ENCODE measurements at places on chromosomes 2 and 18.

DNA sequence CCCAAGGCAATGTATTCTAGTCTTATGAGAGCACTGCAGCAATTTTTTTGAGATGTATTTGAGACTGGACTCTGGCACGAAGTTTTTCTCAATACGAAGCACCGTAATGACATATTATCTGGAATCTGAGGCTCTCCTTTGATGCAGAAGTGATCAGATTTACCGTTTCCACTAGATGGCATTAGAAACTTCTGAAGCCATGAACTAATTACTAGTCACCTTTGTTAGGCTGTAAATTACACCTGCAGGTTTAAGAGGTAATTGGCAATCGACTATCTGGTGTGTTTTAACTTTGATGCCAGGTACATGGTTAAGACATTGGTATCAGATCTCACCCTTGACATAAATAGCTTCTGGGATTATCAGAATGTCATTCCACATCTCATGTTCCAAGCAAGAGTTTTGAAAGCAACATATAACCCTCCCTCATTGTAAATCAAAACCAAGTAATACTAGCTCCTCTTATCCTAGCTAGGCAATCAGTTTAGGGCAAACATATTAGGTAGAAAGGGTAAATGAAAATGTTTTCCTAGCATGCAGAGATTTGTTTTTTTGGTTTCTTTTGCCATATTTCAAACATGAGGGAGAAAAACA lies 254.6 kb upstream of the SPRED2 start:
- DNase-seq = no peak

DNA sequence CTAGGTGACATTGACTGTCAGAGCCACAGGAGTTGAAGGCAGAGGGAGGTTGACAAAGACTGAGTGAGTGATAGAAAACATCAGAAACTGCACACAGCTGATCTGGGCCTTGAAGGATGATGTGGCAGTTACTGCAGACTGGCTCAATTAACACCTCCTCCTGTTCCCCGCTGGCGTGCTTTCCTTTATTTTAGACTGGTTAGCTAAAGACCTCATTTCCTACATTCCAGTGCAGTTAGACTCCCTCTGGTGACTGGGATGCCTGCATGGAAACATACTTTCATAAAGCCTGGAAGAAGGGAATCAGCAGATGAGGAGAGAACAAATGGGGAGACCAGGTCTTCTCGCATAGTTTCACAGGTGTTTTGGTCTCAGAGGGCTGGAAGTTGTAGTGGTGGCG lies 7.1 kb downstream of the TPGS2 start:
- DNase-seq = no peak

DNA sequence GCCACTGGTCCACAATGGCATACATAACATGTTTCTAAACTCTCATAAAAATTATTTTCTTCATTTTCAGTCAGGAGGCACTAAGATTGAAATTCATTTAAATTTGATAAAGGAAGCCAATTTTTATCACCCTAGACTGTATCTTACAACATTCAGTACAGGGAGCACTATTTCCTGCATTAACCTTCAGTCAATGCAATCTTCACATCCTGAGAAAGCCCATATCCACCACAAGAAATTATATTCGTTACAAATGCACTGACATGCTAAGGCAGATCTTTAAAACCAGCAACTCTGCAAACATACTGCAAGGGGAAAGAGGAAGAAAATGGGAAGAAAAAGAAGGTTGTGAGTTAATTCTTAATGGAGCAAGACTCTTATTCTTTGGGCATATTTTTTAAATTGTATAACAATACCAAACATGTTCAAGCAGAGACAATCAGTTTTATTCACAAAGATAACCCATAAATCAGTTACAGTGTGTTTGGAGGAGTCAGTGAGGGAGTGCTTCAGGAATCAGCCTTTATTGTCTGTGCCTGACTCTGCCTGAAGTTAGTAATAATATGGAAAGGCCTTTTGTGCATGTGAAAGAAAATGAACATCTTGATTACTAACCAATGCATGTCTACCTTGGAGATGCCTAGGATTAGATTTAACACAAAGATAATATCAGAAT lies 370.1 kb downstream of the FBXO15 start:
- DNase-seq = no peak

- DNase-seq = no peak
These were observed 47.1 kb downstream of the GPR39 start for GRCh38 chr2:132463719-132464118.

GRCh38 chr2:205188239-205189138 lies 493.8 kb upstream of the NRP2 start:
- no peak for DNase-seq

- DNase-seq = no peak
These were observed 227.5 kb upstream of the SOX11 start for GRCh38 chr2:5464657-5465056.

- peak; percentile 58 for DNase-seq
These were observed 649 bp downstream of the ESCO1 start for GRCh38 chr18:21599585-21600525.

GRCh38 chr2:96918754-96919550 lies 49.1 kb upstream of the SEMA4C start:
- DNase-seq = no peak

DNA sequence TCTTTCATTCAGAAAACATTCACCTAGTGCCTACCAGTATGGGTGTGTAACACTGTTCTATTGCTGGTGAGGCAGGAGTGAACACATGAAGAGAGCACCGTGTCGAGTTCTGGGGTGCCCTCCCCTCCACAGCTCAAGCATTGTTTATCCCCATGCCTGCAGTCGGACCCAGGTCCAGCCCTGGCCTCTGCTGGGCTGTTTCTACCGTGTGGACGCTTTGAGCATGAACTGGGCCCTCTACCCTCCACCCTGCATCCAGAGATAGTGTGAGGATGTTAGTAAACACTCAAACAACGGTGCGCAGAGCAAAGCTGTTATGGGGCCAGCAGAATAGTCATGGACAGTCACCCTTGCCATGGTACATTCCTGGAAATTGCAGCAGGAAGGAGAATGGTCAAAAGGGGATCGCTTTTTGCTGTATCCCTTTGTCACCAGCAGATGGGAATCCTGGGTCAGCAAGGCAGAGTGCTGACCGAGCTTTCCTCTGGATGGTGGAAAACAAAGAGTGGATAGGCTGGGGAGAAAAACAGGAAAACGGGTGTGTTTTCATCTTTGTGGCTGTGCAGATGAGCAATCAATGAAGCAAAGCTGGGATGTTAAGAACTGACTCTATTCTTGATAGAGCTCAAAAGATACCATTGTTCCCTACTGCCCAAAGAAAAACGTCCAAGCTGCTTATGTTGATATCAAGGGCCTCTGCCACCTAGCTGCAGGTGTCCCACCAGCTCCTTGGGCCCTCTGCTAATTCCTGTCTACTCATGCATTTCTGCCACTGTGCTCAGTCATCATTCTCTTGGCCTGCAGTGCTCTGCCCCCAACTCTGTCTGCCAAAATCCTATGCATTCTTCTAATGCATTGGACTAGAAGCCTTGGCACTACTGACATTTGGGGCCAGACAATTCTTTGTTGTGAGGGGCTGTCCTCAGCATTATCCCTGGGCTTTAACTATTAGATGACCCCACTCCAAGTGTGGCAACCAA lies 38.7 kb downstream of the REEP1 start:
- no peak for DNase-seq

- no peak for DNase-seq
These were observed 35.2 kb downstream of the CYRIA start for GRCh38 chr2:16630463-16630862.

GRCh38 chr2:237181844-237182243 lies 96.2 kb downstream of the COPS8 start:
- DNase-seq = no peak

DNA sequence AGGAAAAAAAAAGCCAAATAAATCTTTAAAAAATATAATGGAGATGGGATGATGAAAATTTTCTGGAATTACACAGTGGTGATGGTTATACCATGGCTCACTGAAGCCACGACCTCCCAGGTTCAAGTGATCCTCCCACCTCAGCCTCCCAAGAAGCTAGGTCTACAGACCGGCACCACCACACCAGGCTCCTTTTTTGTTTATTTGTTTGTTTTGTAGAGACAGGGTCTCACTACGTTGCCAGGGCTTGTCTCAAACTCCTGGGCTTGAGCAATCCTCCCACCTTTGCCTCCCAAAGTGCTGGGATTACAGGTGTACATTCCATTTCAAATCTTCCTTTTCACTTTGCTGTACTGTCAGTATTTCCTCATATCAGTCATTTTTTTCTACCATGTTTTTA lies 61.7 kb downstream of the CHRNA1 start:
- DNase-seq = no peak
